ENCODE measurements at places on chromosomes 3 and 15.

GRCh38 chr3:183533412-183534132, 21.9 kb downstream of the KLHL6 start:
- no peak for DNase-seq

GRCh38 chr15:27336676-27337075, 365.7 kb downstream of the GABRG3 start:
- no peak for DNase-seq

DNA sequence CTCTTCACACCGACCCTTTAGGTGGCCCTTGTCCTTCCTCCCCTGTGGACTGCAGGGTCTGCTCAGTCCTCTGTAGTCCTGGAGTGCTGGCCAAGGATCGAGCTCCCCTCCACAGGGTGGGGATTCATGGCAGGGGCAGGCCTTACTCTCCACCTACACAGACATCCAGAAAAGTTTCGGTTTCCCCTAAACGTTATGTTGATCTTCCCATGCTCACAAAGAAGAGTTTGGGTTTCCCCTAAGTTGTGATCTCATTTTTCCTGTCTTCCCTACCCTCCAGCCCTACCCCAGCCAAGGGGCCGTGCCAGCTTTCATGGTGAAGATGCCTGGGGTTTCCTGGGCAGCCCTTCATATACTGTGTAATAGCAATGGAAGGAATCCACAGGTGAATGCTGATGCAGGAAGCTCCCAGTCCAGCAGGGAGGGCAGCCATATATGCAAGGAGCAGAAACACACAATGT, 10.3 kb downstream of the STOML1 start:
- DNase-seq: no peak

DNA sequence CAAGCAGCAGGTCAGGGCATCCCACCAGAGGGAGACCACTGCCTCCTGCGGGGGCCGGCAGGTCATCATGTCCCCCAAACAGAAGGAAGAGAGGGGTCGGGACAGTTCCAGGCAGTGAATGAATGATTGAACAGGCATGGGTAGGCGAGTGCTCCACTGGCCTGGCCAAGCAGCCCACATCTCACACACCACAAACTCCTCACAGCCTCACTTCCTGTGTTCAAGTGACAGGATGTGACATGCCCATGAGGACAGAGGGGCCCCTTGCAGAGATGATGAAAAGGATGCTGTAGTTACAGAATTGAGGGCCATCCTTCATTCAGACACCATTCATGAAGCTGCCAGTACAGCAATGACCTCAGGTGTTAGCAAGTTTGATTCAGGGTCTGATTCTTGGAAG, 3.7 kb downstream of the IQSEC1 start:
- no peak for DNase-seq

DNA sequence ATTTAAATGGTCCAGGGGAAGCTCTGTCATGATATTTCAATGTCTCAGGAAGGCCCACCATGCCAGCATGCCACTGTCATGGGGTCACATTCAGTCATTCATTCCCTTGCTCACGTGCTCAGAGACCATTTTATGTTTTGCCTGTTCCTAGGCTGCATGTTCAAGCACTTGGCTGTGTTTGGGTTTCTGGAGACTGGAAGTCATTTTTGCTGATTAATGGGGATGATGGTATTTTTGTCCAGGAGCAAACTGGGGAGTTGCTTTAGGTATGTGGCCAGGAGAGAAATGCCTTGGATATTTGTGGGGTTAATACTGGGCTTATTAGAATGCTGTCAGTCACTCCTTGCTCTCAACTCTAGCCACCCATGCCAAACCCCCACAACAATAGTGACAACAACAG, 303.5 kb downstream of the PTPRG start:
- DNase-seq: no peak

GRCh38 chr3:11625376-11626083, 18.2 kb downstream of the VGLL4 start:
- DNase-seq: no peak

GRCh38 chr15:75841626-75842025, 1.6 kb upstream of the UBE2Q2 start:
- no peak for DNase-seq

DNA sequence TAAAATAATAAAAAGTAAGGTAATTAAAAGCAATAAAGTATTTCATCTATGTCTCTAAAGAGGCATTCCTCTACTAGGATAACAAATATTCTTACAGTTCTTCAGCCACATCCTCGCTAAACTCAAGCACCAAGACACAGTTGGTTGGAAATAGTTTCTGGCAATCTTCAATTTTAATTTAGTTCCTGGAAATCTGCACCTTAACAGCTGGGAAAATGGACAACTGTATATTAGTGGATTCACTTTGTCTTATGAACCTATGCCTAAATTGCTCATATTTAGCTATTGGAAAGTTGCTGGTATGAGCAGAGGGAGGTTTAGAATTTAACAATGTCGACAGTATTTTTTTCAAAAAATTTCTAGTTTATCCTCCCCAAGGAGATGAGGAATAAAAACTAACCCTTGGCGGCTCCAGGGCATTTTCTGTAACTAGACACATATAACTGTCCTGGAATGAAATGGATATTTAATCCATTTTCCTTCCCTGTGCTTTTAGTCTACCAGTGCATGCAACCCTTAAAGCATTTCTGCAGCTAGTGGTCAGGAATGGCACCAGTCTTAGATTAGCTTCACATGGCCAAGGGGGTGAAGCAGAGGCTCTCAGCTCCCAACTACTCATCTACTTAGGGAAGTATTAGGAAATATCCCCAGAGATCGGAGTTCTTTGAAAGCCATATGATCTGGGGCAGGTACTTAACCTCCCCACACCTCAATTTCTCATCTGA, 290.0 kb upstream of the THBS1 start:
- no peak for DNase-seq

- no peak for DNase-seq
Observed at GRCh38 chr3:184316792-184317191, 2.4 kb downstream of the EIF4G1 start.

- DNase-seq: no peak
Observed at GRCh38 chr3:18379647-18380046, 45.5 kb downstream of the SATB1 start.

DNA sequence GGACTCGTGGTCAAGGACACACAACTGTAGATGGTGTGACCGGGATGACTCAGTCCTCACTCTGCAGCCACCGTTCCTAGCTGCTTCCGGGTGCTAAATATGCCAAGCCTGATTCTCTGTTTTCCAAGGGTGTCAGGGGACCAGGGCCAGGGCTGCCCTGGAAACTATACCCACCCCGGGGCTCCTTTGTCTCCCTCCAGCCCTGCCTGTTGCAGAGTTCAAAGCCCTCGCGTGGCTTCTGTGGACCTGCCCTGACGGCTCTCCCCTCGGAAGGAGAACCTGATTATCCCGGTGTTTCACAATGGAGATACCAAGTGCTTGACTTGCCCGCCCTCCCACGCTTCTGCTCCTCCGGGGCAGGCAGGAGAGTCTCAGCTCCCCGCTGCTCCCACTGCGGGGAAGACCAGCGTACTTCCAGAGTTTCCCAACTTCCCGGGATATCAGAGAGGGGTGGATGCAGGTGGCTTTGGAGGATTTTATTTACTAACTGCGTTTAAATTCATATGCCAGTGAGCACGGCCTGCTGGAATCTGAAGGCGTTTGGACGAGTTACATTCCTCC, 125.0 kb downstream of the ASB7 start:
- DNase-seq: peak; percentile 17

- DNase-seq: no peak
Observed at GRCh38 chr15:35136321-35137189, 51.5 kb upstream of the NANOGP8 start.

DNA sequence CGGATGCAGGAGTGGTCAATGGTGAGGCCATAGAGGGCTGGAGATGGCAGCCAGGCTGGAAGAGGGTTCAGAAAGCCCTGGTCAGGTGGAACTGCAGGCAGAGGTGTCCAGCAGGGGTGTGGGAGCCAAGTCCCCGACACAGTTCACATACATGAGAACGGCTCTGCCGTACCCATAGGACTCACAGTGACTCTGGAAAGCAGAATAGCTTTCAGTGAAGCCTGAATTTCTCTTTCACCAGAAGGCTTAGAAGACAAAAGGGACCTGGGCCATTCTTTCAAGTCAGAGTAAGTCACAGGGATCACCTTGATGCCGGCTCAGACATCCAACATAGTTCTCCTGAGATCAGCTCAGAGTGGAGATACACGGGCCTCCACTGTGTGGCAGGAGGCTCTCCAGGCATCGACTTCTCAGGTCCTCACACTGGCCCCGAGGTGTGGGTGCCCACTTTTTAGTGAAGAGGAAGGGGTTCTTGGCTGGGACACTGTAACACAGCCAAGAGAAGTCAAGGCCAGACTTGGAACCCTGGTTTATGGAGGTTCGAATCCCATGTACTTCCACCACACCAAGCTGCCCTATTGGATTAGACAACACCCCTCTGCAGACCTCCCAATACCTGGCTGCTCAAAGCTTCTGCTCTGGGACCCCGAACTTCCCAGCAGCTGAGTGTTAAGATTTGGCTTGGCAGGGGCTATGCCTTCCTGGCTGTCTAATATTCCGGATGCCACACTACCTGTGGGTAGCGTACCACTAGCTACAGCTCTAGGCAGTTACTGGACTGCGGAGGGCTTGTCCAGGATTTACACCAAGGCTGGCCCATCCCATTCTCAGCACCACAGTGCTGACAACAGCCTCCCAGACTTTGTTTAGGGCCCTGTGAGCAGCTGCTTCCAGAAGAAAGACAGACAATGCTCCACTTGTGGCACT, 40.4 kb upstream of the RAB6B start:
- no peak for DNase-seq

GRCh38 chr15:72169236-72169920, 28.2 kb downstream of the GRAMD2A start:
- DNase-seq: no peak

GRCh38 chr3:25872200-25872877, 82.4 kb downstream of the OXSM start:
- no peak for DNase-seq

- DNase-seq: no peak
Observed at GRCh38 chr15:66718220-66718988, 16.4 kb downstream of the SMAD6 start.

DNA sequence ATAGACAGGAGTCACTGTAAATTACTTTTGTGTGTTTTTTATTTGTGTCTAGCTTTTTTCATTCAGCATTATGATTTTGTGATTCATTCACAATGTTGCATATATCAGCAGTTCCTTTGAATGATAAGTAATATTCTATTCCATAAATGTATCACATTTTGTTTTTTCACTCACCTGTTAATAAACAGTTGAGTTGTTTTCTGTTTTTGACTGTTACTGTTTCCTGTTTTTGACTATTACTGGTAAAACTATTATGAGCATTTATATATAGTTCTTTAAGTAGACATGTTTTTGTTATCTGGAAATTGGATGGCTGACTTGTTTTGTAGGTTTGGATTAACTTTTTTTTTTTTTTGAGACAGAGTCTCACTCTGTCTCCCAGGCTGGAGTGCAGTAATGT, 138.4 kb downstream of the RSRC1 start:
- no peak for DNase-seq

DNA sequence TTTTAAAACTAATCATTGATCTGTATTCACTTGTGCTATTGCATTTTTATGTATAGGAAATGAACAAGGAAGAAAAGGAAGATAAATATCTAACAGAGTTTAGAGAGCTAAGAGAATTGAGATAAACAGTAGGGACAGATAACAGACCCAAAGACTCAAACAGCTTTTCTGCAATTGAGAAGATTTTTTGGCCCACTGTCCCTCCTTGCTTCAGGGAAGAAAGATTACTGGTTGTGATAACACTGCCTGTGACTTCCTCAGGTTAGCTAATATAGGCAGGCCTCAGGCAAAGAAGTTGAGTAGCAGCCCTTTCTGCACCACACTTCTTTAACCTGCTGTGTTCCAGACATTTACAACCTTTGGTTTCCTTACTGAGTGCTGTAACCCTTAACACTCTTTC, 2.7 kb upstream of the COX17 start:
- no peak for DNase-seq

DNA sequence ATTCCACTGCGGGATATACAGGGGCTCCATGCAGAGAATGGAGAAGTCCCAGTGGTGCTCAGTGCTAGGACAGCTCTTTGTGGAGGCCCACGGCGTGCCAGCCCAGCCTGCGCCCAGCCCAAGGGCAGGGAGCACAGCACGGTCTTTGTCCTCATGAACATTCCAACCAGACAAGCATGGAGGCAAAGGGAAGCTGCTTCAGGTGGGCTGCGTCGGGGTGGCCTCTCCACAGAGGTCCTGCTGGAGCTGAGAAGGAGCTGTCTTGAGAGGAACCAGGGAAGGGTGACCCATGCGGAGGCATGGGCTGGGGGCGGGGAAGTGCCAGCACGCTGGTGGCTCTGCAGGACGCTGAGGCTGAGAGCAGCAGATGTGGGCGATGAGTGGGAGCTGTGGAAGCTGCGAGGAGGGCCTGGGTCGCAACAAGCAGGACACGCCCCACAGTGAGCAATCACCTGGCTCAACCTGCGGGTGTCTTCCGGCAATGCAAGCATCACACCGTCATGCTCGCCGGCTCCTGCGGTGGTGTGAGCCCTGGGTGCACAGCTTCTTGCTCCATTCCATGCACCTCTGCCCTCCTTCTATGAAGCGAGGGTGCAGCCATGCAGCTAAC, 14.0 kb upstream of the KLF15 start:
- no peak for DNase-seq

- DNase-seq: no peak
Observed at GRCh38 chr3:151052346-151052745, 33.1 kb upstream of the MED12L start.

GRCh38 chr15:81310480-81310879, 13.5 kb downstream of the STARD5 start:
- no peak for DNase-seq

- DNase-seq: no peak
Observed at GRCh38 chr3:132325103-132325606, 7.9 kb downstream of the ACP3 start.

GRCh38 chr3:193594946-193595689, 2.1 kb downstream of the OPA1 start:
- DNase-seq: no peak

- DNase-seq: no peak
Observed at GRCh38 chr15:83998486-83998885, 237.1 kb upstream of the GOLGA6L4 start.

- no peak for DNase-seq
Observed at GRCh38 chr3:59908280-59908679, 858.5 kb upstream of the CFAP20DC start.

- DNase-seq: peak; percentile 47
Observed at GRCh38 chr3:194212845-194213331, 76.9 kb downstream of the HES1 start.

DNA sequence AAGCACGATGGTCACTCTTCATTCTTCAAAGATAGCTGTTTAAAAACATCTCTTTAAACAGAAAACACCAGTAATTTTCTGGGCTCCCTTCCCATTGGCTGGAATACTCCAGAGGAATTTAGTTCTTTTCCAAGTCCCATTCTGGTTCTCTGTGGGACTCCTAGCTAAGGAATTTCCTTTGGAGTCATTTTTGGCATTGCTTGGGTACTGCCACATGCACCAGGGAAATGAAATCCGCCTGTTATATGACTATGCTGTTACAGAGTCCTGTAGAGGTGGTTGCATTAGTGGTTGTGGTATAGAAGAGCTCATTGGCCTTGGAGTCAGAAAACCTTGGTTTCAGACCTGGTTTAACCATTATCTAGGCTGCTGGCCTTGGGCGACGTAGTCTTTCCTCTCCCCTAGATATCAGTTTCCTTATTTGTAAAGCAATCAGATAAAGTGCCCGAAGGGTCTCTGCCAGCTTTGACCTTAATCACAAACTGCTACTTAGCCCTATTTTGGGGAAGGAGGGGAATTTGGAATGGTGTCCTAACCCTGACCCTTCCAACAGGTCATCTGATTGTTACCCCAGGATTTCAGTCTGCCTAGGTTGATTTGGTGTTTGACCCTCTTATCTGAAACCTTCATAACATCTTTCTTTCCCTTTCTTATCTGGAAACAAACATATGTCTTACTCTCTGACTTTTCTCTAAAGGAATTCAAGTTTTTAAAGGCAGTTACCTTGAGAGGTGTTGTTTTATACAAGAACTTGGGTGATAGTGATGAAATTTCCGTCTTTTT, 13.4 kb downstream of the RTP1 start:
- no peak for DNase-seq

Data from HT-29 (cell line).